Adrenal gland (tissue), 19 donors: ENCODE measurements at places on chromosomes 6 and 20.
A peak's percentile ranks its signal among the peaks of the same experiment; 100 is the strongest.

GRCh38 chr6:45586216-45587171, 208.8 kb upstream of the SUPT3H start:
- H3K27me3 ChIP-seq = no peaks in the 10 kb centered on the region
- no peaks in the 10 kb centered on the region for H3K36me3 ChIP-seq
- H3K4me3 ChIP-seq = no peak overlapping the region
- no peak overlapping the region for H3K27ac ChIP-seq
- DNase-seq = no peak
- no peaks in the 10 kb centered on the region for H3K4me1 ChIP-seq

DNA sequence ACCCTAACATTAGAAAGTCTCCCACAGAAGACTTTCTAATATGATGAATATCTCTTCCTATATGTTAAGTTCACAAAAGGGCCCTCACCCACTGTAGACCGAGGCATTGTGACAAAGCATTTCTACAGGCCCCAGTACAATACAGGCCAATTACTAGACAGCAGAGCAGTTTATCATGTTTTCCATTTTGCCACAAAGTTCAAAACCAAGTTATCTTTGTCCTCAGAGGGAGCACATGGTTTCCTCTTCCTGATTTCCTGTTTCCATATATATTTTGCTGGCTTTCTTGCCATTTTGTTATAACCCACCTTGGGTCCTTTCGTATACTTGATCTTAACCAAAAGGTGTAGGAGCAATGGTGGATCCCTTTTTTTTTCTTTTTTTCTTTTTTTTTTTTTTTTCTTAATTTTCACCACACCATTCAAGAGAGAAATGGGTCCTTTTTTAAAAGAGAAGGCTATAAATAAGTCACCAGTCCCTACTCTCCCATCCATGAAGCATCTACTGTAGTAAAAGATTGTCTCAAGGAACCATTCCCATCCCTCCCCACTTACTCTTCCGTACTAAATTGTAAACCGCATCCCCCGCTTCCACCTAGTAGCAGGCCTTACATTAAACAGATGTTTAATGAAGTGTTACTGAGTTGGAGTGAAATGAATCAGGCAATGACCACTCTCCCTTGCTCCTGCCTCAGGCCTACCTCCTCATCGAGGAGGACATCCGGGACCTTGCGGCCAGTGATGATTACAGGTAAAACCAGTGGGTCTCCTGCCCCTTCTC, 2.1 kb upstream of the UBE2C start:
- H3K36me3 ChIP-seq = no peaks in the 10 kb centered on the region
- H3K4me3 ChIP-seq = no peak overlapping the region
- peaks cover 11% of the 10 kb centered on the region for H3K4me1 ChIP-seq

DNA sequence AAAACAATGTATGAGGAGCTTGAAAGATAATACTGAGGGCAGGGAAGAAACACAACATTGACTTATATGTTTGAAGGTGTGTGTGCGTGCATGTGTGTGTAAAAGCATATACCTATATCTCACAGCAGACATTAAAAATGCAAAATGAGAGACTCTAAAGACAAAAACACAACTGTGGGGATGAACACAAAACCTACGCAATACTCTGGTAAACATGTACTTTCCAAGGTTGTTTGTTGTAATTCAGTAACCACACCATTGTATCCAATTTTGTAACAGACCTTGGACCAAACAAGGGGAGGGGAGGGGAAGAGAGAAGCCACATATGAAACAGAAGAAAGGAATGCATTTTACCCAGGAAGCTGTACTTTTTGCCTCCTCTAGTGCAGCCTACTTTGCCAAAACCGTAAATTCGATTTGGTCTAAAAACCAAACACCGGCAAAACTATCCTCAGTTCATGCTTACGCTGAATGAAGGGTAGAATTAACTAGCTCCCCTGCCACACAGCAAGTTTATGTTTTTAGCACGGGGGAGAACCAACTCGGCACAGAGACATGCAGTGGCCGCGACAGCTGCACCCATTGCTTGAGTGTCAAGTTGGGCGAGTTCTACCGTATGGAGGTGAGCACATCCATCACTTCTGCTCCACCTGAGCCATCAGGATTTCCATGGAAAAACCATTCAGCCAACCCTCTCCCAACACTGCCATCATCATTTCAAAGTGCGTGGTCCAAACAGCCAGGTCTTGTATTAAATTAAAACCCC, 50.0 kb downstream of the CNKSR3 start:
- H3K27ac ChIP-seq = no peak overlapping the region
- no peaks in the 10 kb centered on the region for H3K36me3 ChIP-seq
- peaks cover 6% of the 10 kb centered on the region for H3K4me1 ChIP-seq
- peak; percentile 55 for DNase-seq
- no peaks in the 10 kb centered on the region for H3K27me3 ChIP-seq

DNA sequence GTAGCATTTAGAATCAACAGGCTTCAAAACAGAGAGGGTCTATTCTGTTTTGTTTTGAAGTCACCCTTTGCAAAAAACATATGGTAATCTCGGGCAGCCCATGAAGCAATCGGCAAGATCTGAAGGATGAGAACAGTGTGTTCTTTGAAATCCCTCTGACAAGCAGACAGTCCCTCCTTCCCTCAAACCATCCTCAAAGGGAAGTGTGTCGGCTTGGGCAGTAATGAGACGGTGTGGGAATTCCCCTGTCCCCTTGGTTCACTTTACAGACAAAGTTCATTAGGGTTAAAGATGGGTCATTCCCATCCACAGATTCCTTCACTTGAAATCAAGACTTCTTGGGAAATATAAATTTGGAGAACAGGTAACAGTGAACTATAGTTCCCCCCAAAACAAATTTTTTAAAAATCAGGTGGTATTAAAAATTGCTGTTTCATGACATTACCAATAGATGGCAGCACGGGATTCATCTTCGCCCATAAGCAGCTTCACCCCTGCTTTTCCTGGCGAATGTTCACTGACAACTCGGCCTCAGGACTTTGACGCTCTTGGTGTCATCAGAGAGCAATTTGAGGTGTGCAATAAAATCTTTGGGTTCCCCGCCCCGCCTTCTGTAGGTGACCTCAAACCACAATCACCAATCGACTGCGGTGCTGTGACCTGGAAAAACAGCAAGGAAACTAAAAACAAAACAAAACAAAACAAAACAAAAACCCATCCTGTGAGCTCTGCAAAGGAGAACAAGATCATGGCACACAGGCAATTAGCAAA, 159.3 kb upstream of the TNFAIP3 start:
- no peak overlapping the region for H3K4me3 ChIP-seq
- DNase-seq = peak; percentile 59
- H3K27ac ChIP-seq = no peak overlapping the region
- H3K4me1 ChIP-seq = peaks cover 13% of the 10 kb centered on the region
- no peaks in the 10 kb centered on the region for H3K36me3 ChIP-seq
- H3K27me3 ChIP-seq = no peaks in the 10 kb centered on the region

- no peaks in the 10 kb centered on the region for H3K36me3 ChIP-seq
- peak overlapping the region; percentile 58 for H3K27ac ChIP-seq
- no peaks in the 10 kb centered on the region for H3K27me3 ChIP-seq
- no peaks in the 10 kb centered on the region for H3K4me1 ChIP-seq
Observed at GRCh38 chr6:116405138-116405537, 34.4 kb downstream of the DSE start.

DNA sequence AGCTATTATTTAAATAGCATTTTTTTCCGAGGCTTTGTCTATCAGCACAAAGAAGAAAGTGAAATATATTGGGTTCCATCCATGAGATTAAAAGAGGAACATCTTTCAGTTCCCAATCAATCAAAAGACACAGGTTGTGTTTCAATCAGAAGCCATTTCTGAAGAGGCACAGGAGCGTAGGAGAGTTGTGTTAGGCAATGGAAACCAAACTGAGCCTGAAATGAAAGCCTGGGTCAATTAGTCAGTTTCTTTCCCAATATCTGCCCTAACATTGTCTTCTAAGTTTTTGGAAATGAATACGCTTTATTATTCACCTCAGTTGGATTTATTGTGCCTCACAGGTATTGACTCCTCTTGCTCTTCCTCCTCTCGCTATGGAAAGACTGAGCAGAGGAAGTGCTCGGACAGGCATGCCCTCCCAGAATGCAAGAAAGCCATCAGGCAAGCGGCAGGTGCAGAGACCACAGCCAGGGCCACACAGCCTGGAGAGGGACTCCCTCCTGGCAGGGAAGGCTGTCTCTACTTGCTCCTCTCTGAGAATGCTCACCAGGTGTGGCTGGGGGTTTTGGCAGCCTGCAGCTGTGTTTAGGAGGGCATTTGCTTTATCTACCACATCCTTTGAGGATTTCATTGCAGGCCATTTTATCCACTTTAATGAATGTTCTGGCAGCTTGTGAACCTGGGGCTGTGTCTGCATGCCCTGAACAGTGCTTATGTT, 100.8 kb upstream of the NEDD9 start:
- H3K27ac ChIP-seq = no peak overlapping the region
- no peaks in the 10 kb centered on the region for H3K27me3 ChIP-seq
- H3K4me3 ChIP-seq = no peak overlapping the region
- DNase-seq = no peak

DNA sequence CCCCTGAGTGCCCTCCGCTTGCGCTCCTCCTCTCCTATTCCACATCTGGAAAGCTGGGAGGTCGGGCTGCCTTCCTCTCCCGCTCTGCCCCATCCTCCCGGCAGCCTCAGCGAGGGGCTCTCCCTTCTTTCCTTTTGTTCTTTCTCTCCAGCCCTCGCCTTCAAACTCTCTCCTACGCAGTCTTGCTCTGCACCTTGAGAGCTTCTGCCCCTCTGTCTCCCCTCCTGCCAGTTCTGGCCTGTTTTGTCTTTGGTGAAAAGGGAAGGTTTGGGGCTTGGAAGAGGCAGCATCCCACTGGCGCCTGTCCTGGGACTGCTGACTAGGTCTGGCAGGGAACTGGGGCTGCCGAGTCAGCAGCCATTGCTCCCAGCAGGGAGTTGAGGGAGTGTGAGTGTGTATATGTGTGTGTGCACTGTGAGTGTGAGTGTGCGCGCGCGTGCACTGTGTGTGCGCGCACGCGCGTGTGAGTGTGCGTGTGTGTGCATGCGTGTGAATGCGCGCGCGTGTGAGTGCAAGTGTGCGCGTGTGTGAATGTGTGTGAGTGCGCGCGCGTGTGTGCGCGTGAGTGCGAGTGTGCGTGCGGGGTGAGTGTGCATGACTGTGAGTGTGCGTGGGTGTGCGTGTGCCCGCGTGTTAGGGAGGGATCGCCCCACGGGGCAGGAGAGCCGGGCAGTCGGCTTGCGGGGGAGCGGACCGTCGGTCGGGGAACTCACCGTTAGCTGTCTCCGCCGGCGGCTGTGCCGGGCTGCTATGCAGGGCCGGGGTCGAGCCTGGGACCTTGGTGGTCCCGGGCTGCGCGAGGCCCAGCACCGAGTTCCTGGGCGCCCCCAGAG, 523 bp downstream of the CPXM1 start:
- H3K27ac ChIP-seq = no peak overlapping the region
- H3K4me3 ChIP-seq = no peak overlapping the region
- peaks cover 5% of the 10 kb centered on the region for H3K4me1 ChIP-seq

- no peak for DNase-seq
- no peak overlapping the region for H3K27ac ChIP-seq
- no peak overlapping the region for H3K4me3 ChIP-seq
Observed at GRCh38 chr6:83443516-83443915, 12.7 kb upstream of the ME1 start.

DNA sequence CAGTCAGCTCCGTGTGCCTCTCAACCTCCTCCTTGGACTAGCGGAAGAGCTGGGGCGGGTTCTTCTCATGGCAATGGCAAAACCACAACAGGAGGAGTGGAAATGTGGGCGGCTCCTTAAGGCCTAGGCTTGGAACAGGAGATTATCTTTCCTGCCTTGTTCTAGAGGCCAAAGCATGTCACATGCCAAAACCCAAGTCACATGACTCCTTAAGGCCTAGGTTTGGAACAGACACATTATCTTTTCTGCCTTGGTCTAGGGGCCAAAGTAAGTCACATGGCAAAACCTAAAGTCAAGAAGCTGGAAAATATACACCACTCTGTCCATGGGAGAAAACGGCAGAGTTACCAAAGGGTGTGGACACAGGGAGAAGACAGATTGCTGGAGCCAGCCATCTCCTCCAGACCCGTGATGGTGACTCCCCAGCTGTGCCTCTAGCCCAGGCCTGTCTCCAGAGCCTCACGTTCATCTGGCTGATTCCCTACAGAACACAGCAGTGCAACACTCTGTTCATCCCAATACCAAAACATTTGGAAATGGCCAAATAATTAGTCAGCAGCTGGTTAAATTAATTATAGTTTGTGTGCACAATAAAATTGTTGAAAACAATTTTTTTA, 34.2 kb downstream of the ANKRD60 start:
- no peaks in the 10 kb centered on the region for H3K4me1 ChIP-seq
- no peak for DNase-seq
- H3K27me3 ChIP-seq = no peaks in the 10 kb centered on the region
- no peaks in the 10 kb centered on the region for H3K36me3 ChIP-seq

DNA sequence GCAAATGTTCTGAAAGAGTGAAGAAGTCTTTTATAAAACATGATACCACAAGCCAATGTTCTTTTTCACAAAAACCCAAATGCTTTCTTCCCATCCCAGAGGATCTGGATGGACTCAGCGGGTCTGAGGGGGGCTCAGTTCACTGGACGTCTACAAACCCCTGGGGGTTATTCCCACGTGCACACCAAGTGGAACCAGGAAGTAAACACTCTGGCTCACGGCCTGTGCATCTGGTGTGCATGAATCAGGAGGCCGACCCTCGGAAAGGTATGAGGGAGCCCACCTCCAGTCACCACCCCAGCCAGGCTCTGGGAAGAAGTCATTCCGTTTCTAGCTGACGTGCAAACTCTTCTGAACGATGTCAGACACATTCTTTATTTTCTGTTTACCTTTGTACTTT, 252.2 kb downstream of the DLL1 start:
- no peaks in the 10 kb centered on the region for H3K4me1 ChIP-seq
- no peak for DNase-seq
- no peaks in the 10 kb centered on the region for H3K36me3 ChIP-seq
- H3K27ac ChIP-seq = no peak overlapping the region
- H3K4me3 ChIP-seq = no peak overlapping the region

DNA sequence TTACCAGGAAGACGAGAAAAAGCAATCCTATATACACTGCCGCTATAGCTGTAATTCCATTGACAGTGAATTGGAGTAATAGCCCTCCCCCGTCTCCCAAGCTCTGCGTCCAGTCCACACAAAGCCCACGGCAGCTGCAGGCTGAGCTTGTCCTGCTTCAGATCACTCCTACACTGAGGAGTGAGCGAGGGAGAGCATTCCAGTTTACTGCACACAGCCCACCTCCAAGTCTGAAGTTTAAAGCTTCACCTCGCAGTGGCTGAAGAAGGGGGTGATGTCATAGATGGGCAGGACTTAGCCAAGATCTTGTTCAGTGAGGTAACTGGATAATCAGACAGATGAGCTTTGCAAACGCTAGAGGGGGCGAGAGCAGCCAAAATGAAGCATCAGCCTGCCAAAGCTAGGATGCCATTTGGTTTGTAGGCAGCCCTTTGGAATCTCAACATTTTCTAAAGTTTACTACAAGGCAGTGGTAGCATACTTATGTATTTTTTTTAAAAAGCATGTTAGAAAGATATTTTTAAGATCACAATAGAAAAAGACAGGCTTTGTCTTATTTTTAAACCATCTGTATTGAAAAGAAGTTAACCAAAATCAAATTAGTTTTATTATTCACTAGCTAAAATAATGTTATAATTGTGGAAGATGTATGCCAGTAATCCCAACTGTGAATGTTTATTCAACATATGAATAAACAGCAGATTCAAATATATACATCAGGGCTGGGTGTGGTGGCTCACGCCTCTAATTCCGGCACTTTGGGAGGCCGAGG, at the start of gene FLRT3:
Gene FLRT3 (minus strand): TSS at position 213 of the 772 bp plus-strand sequence. CDS start 10,106 bp downstream, outside the sequence.
- DNase-seq = peak; percentile 94
- no peak within 1 kb of the TSS for H3K27ac ChIP-seq
- H3K27me3 ChIP-seq = no peaks in the 10 kb centered on the region
- H3K4me1 ChIP-seq = no peaks in the 10 kb centered on the region

- no peaks in the 10 kb centered on the region for H3K27me3 ChIP-seq
- no peak overlapping the region for H3K27ac ChIP-seq
- no peak for DNase-seq
- no peak overlapping the region for H3K4me3 ChIP-seq
- H3K36me3 ChIP-seq = no peaks in the 10 kb centered on the region
Observed at GRCh38 chr20:46509523-46509922, 3.8 kb downstream of the ZNF334 start.
